ENCODE measurements at places on chromosomes 2 and 18.

DNA sequence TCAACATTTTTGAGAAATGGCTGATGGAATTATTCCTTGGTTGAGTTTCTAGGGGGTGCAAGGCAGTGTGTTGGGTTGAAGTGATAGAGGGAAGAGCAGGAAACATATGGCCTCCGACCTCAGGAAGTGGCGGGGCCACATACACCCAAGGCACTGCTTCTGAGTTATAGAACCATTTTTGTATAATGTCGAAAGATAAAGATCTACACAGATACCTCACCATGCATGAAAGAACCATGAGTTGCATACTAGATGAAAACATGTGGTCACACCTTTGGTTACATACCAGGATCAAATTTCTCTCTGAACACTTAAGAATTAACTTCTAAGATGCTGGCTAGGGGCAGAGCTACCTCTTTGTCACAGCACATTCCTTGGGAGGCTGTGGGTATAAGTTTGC is 23.2 kb downstream of the LAMA3 start:
- DNase-seq, result no peak

DNA sequence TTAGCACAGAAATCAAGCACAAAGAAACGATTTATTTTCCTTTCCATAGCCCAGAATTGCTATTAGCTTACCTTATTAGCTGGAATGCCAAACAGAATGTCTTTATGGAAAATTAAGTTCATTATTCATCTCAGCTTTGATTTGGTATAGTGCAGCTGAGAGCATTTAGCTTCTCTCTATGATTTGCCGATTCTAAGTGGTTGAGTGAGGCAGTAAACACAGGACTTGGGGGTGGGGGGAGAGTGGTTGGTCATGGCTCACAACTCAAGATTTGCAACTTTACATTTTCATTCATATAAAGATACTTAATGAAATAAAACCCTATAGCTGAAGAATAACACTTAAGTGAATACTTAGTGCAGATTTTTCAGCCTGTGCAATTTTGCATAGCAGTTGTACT is 395.2 kb downstream of the TGIF1 start:
- no peak for DNase-seq

DNA sequence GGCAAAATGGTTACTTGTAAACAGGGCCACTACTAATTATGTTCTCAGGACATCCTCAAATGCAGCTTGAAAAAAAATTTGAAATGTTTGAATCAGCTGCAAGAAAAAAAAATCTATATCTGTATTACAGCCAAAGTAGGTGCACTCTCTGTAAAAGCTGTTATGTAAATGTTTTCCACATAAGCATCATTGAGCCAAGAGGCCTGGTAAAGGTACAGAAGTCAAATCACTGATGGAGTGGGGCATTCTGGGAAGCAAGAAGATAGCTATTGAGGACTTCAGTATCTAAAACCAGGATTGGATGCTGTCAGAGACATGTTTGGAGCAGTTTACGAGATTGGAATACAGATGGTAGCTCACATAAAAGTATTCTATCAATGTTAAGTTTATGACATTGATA is 80.3 kb downstream of the MAPRE2 start:
- DNase-seq, result no peak

GRCh38 chr2:149652926-149653325 is 65.4 kb upstream of the MMADHC start:
- no peak for DNase-seq

DNA sequence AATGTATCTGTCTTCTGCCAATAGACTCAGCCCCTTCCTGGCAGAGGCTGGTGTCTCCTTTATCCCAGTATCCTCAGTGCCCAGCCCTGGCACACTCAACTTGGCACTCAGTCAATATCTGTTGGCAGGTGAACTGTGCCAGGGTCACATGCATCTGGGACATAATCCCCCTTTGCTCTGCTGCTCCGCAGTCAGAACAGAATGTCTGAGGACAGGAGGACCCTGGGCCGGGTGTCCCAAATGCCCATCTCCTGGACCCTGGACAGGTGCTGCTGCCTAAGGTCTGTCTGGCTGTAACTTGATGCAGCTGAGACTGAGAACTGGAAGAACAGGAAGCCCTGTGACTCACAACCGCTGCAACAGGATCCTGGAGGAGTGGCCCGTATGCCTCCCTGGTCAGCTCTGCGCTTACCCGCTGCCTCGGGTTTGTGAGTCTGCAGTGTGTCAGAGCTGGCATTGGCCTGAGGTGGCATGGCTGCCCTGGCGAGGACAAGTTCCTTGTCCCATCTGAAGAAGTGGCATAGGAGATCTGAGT is 11.4 kb downstream of the HK2 start:
- no peak for DNase-seq

GRCh38 chr2:143088388-143088787 is 40.8 kb upstream of the ARHGAP15 start:
- no peak for DNase-seq

GRCh38 chr2:8502316-8502715 is 179.5 kb upstream of the ID2 start:
- no peak for DNase-seq

GRCh38 chr2:70941186-70941585 is 5.5 kb downstream of the ATP6V1B1 start:
- DNase-seq, result no peak

DNA sequence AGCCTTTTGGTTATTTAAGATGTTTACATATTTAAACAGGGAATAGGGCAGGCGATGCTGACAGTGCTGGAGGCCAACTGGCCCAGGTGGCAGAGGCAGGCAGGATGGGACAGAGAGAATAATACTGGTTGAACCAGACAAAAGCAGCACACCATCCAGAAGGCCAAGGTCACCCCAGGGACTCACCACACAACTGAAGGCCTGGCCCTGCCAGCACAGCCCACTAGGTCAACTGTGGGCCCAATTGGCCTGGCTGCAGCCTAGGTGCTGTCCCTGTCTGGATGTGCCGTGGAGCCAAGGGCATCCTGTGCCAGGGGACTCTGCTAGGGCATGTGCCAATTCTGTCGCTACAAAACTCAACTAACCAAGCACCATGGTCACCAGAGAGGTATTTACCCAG is 69.2 kb downstream of the RNF152 start:
- no peak for DNase-seq

DNA sequence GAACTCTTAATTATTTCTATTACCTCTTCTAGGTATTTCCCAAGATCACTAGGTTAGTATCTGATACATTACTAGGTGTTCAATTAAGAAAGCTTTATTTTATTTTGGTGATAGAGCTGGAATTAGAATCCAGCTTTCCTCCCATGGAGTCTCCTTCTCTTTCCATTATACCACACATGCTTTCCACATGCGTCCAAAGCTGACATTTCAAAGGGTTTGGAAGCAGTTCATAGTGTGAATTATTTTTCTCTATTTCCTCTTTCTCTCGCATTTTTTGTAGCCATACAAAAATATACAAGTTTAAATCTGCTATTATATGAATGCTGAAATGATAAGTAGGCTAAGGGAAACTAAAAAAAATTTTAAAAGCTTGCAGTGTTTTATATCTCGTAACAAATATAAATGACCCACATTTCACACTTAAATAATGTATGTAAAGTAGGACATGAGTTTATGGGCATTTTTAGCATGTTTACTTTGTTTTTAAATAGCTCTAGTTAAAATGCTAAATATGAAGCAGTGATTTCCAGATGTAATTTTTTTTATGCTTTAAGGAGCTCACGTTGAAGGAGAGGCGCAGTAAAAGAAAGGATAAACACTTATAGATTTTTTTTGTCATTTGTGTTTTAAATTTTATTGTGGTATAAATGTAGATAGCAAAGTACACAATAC is 20.1 kb downstream of the ZC3H6 start:
- DNase-seq, result no peak
